ENCODE measurements at places on chromosomes 1 and 21.

GRCh38 chr1:199132006-199132405, 493.2 kb downstream of the PTPRC start:
- DNase-seq: no peak

GRCh38 chr1:154609398-154610380, 1.7 kb upstream of the ADAR start:
- no peak for DNase-seq

DNA sequence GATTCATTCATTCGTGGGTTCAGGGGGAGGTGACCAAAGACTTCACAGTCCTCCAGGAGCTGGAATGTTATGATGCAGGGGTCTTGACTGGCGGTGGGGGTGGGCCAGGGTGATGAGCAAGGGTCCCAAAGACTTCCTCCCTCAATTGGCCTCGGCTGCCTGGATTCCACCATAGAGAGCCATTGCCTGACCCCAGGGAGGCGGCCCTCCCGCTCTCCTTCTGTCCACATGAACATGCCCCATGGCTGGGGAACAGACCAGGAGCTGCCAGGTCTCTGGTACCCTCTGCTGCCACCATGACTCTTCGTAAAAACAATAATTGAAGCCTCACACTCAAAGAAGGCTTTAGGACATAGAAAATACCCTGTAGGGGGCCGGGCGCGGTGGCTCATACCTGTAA, 102.5 kb upstream of the CASZ1 start:
- DNase-seq: no peak

DNA sequence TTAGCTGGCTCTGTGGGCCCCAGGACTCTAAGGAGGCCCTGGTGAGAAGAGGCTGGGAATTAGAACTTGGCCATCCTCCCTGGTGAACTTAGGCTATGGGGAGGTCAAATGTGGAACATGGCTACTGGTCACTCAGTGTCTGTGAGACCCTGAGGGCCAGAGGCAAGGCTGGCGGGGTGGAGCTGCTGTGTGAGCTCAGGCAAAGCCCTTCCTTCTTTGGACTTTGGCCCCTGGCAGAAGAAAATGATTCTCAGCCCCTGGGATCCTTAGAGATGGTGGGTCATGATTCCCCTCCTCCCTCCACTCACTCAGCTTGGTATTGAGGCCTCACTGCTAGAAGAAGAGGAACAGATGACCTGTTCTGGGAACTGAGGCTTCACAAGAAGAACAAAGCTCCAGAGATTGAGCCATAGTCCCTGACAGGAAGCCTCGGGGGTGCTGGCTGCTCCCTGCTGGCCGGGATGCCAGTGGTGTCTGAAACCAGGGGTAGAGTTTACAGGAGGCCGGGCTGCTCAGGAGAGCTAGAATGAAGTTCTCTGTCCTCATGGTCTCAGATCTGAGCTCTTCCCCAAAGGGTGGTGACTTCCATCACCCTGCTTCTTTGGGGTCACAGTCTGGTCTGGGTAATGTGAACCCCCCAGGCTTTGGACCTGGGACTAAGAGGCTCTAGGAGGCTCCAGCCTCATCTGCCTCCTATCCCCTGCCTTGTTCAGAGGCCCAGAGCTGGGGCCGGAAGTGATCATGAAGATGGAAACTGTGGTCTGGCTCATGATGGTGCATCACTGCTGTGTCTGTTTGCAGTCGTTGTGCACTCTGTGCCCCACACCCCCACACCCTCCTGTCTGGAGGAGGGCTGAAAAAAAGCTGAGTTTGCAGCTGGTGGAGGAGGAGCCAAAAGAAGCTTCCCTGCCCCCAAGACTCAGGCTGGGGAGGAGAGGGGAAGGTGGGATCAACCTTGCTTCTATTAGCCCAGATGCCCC, 905 bp downstream of the BTBD19 start:
- no peak for DNase-seq

DNA sequence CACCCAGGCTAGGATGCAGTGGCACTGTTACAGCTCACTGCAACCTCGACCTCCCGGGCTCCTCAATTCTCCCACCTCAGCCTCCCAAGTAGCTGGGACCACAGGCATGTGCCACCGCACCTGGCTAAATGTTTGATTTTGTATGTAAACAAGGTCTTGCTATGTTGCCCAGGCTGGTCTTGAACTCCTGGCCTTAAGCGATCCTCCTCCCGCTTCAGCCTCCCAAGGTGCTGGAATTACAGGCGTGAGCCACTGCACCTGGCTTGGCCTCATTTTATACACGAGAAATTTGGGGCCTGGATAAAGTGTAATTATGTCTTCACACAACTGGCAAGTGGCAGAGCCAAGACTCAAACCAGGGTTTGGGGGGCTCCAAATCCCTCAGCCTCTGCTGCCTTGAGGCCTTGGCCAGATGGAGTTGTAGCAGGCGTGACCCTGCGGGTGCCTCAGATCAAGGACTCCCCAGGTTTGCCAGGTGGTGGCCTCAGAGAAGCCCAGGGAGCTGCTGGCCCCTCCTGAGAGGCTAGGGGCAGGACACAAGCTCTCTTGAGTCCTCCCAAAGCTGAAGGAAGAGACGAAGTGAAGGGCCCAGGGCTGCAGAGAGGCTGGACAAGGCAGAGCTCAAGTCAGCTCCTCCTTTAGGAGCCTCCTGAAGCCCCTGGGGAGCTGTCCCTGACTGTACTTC, 61.7 kb downstream of the MDM4 start:
- no peak for DNase-seq

GRCh38 chr1:53066488-53066887, 4.5 kb downstream of the PODN start:
- DNase-seq: no peak

GRCh38 chr1:195769461-195769860, 838.8 kb downstream of the KCNT2 start:
- DNase-seq: no peak

- DNase-seq: no peak
These were observed 4.9 kb downstream of the NR1I3 start for GRCh38 chr1:161233102-161233501.

- no peak for DNase-seq
These were observed 85.3 kb downstream of the PBX1 start for GRCh38 chr1:164644268-164644667.

DNA sequence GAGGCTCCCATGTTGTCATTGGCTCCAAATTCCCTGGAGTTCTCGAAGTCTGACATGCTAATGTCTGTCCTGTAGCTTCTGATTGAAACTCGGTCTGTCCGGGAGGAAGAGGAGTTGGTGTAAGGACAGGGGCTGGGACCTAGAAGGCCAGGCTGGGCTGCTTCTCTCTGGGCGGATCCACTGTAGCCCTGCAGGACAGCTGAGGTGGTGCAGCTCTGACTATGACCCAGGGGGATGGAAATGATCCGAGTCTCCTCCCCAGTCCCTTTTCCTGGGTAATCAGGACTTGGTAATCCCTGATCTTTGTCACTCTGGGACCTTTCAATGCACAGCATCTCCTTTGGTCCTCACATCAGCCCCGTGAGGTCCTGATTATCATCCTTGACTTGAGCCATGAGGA, 10.0 kb upstream of the FCMR start:
- DNase-seq: no peak

DNA sequence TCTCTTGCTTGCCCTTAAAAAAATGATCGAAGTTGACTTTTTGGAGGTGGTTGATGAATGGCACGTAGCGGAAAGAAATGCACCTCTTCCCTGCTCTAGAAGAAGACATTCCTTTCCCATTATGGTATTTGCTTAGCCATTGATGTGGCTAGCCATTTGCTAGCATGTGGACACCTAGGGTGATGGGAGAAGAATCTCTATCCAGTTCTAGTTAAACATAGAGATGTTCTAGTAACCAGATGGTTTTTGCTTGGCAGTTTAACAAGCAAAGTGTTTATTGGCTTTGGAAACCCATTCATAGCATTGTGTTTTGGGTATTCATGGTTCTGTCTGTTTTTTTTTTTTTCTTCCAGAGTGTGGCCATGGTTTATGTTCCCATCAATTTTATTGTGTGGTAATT, 78.9 kb downstream of the KCNJ6 start:
- DNase-seq: no peak

DNA sequence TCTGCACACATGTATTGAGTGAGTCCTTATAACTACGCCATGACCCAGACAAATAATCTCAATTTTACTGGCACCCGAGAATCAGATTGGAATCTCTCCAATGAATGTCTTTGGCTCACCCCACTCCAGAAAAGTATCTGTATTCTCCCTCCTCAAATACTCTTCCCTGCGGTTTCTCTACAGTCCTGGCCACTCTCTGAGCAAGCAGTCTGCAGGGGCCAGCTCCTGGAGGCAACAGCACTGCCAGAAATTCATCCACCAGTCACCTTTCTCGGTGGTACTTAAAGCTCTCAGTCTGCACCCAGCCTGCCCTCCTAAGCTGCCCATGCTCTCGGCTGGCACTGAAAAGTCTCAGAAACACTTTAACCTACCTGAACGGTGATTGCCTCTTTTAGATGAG, 16.1 kb upstream of the LYST start:
- no peak for DNase-seq

- DNase-seq: no peak
These were observed 124.3 kb downstream of the VAV3 start for GRCh38 chr1:107840725-107841124.

DNA sequence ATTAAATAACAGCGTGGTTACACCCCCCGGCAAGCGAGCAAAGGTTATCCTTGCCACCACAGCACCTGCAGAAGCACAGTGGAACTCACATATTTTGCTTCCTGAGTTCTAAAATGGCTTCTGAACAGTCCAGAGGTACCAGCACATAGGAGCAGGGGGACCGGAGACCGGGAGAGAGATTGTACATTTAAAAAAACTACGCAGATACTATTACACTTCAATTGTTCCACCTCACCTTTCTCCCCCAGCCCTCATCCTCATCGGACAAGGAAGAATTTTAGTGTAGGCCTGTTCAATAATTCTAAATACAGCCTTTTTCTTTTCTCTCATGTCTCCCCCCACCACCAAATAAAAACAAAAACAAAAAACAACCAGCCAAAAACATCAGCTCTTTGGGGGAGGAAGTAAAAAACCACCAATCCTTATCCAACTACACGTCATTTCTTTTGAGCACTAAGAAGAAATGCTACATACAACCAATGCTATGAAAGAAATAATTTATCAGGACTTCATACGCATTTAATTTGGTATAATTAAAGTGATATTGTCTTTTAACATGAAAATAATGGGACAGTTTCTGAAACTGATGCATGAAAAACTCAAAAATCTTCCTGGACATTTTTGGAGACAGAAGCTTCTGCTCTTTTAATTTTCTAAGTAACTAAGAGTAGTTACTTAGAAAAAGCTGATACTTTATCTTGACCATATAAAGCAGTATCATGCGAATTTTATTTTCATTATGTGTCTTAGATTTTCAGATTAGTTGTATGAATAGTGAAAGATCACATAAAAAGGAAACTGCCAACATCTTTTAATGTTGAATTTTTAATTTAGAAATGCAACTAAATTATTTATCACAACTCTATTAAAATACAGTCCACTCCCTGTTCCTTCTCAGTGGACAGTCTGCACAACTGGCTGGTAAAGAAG, 9.1 kb downstream of the CDKN2C start:
- DNase-seq: no peak

GRCh38 chr1:162131400-162132321, 62.2 kb downstream of the NOS1AP start:
- no peak for DNase-seq

- peak; percentile 4 for DNase-seq
These were observed 89.5 kb upstream of the CD53 start for GRCh38 chr1:110783292-110783918.

DNA sequence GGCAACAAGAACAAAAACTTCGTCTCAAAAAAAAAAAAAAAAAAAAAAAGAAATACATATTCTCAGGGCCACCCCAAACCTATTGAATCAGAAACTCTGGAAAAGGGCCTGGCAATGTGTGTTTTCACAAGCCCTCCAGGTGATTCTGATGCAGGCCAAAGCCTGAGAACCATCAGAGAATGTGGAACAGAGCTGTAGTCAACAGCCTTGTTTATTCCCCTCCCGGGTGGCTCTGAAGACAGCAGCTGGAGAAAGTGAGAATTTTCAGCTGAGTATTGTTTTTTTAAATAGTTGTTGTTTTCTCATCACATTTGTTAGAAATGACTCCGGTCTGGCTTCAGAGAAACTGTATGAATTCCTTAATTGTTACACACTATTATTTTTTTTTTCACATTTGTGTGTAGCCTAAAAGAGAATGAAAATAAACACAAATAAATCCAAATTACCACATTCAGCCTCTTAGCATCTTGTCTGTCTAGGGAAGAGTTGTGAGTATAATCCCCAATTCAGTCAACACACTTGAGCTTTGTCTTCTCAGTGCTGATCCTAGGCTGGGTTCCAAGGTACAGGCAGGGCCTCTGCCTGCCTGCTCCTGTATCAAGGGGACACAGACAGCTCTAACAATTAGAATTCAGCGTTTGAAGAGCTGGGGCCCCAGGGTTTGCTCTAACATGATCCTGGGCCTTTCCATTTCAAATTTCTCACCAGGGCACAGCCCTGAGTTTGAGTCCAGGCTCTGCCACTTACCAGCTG, 6.6 kb upstream of the AZIN2 start:
- DNase-seq: no peak

- no peak for DNase-seq
These were observed 202.9 kb downstream of the FMN2 start for GRCh38 chr1:240294566-240294965.

DNA sequence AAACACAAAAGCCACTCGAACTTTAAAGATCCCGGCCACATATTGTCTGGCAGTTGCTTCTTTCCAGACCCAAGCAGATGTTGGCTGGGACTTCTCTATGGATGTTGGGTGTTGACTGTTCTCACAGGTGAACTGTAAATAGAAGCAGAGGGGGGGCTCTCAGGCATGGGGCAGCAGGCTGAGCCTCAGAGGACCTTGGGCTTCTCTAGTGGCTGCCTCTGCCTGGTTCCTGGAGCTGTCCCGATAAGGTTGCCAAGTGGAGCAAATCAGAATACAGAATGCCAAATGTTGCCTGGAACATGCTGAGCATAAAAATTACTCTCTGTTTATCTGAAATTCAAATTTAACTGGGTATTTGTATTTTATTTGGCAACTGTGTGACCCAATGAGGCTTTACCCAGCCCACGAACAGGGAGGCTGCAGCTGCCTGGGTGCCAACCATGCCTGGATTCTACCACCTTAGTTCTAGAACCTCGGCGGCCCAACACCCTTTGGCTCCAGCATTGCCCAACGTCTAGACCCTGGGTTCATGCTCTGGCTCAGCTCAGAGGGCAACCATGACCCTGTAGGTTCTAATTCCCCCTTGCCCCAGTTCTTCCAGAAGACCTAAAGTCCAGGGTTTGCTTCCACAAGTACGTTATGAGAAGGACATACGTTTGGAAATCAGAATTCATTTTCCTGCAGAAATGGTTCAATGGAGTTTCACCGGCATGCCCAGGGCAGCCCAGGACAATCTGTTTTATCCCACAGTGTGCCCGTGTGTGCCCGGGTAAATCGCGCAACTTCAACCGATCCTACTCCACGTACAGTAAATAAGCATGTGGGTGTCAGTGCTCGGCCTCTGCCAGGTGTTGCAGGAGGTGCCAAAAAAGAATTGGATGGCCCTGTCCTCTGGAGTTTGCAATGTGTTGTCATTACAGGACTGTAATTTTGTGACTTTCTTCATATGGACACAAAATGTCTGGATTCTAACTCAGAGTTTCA, 5.4 kb upstream of the SLC45A1 start:
- DNase-seq: no peak

DNA sequence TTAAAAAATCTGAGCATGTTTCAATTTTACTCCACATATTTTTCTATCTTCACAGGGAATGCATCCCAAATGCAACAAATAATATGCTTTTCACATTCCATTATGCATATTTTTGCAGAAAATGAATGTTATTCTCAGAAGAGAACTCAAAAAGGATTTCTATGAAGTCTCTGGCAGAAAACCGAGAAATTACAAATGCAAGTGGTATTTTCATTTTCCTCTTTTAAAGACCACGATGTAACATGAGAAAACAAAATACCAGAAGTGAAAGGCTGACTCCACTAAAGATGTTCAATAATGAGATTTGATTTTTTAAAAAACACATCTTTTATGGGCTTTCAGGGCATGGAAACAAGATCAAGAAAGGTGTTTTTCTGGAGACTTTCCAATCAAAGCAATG, 5.0 kb upstream of the PDC start:
- DNase-seq: no peak
